ENCODE measurements at places on chromosomes 11 and 22.

DNA sequence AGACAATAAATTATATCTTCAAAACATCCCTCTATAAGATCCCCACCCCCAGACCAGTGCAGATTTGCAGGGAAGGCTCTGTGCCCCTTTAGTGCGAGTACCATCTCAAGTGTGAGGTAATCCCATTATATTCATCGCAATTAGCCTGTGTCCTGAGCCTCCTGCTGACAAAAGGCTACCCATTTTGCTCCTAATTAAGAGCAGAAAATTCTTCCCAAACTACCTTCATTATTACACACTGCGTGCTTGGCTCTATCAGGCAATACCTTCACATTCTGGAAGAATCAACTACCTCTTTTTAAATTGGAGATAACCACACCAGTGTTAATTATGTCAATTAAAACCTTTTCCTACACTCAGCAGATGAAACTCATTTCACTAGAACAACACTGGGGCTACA is 1133.4 kb upstream of the CCDC90B start:
- DNase-seq: no peak

DNA sequence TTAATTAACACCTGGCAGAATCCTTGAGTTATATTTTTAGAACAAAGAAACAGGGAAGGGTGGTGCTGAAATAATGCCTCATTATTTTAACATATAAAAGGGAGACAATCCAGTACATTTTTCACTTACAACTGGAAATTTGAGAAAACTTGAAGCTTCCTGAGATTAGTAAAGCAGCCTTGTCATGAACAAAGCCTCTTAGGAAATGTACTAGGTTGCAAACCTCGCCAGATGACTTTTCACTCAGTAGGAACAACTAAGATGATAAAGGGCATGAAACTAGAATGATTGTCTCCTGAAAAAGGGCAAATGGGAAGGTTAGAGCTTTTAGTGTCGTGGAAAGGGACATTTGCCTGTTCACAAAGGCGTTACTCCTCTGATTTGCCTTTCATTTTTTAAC is 289.6 kb downstream of the ETS1 start:
- no peak for DNase-seq

GRCh38 chr22:44340271-44341239 is 27.8 kb upstream of the SHISAL1 start:
- DNase-seq: no peak

- DNase-seq: no peak
These were observed 25.6 kb upstream of the SUSD2 start for GRCh38 chr22:24155627-24156140.

GRCh38 chr11:134409552-134410429 is 2.3 kb downstream of the B3GAT1 start:
- DNase-seq: no peak

DNA sequence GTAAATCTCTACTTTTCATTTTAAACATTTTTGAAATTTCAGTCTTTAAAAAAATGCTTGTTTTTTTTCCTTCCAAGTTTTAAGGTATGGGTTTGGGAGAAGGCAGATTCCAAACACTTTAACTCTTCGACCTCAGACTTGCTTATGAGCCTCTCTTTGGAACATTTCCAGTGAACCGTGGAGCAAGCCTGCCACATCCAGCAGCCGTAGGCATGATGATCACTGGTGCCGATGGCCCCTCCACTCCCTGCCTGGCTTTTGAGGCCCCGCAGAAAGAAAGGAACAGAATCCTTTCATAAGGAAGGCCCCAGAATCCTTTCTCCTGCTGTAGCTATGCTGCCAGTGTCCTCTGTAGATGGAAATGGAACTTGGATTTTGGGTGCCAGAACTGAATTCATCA is 50.7 kb downstream of the BMAL1 start:
- no peak for DNase-seq

- DNase-seq: no peak
These were observed 1.9 kb upstream of the NECTIN1 start for GRCh38 chr11:119730789-119731386.

DNA sequence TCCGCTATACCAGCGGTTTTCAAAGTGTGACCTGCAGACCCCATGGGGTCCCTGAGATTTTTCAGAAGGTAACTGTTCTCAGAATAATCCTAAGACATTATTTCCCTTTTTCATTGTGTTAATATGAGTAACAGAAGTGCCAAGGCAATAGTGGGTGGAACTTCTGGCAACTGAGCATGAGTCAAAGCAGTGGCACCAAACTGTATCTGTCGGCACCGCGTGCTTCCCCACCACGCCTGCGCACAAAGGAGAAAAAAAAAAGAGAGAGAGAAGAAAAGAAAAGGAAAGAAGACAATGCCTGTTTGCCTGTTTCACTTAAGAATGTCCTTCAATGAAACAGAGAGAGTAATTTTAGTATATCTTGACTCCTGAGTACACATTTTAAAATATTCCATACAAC is 679.9 kb downstream of the OPCML start:
- DNase-seq: no peak

DNA sequence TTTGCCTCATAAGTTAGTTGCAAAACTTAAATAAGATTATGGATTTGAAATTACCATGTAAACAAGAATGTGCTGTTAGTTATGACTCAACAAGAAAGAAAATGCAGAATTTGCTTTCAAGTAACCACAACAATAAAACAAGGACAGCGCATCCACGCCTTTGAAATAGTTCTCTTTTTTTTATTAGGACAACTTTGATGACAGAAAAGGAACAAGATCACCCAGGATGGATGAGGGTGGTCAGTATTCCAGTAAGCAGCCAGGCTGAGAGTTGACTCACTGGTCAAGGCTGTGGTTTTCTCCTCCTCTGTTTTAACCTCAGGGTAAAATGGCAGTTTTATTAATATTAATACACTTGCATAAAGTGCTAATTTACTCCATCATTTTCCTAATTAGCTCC is 544.4 kb downstream of the OPCML start:
- no peak for DNase-seq

GRCh38 chr11:125071435-125071834 is 8.3 kb downstream of the SLC37A2 start:
- no peak for DNase-seq

GRCh38 chr11:45677770-45678512 is 12.5 kb upstream of the CHST1 start:
- no peak for DNase-seq

- no peak for DNase-seq
These were observed 576.3 kb downstream of the BRD1 start for GRCh38 chr22:49251371-49251770.

DNA sequence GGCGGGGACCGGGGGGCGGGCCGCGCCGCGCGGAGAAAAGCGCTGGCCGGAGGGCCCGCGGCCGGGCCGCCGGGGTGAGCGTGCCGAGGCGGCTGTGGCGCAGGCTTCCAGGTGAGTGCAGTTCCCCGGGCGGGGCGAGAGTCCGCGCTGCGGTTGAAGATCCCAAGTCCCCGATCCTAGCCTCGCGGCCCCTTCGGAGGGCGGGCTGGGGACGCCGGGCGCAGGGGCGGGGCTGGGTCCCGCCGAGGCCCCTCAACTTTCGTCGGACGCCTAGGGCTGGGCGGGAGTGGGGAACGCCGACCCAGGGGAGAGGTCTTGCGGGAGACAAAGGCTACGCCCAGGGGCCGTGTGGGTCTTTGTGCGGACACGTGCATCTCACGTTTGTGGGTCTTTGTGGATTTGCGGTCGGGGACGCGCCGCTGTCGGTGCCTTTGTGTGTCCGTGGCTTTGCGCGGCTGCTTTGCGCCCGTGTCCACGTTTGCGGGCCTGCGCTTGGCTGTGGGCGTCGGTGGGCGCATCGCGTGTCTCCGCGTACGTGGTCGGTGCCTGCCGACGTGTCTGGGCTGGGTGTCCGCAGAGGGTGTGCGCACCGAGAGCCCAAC is at the start of gene TSKU:
Gene TSKU, plus strand, starts transcription at position 63 of the 602 bp plus-strand sequence. CDS start 12,261 bp downstream, outside the sequence.
- DNase-seq: no peak

All from stimulated activated CD4-positive, alpha-beta T cell treated with anti-CD3 and anti-CD28 coated beads, Interleukin-1b, Interleukin-23, amount 100 ng/mL, for 24 hours (primary cell).